ENCODE measurements at places on chromosomes 7 and 10. TPM values are rescaled to one million over a fixed set of nuclear protein-coding genes. Genes with fewer than 3 reads are reported as not detected.

ATP6V0A4 gene
- total RNA-seq, result 1.6 TPM

ODAD2 gene
- 0.16 TPM for total RNA-seq

GBX1 gene
- total RNA-seq, result not detected

ACTR3C gene
- 6.1 TPM for total RNA-seq

MMD2 gene
- total RNA-seq, result not detected

BEND7 gene
- 0.56 TPM for total RNA-seq

KIN gene
- 8.3 TPM for total RNA-seq

PCDH15 gene
- not detected for total RNA-seq

CUZD1 gene
- total RNA-seq, result 0.24 TPM

RAMP3 gene
- 7.8 TPM for total RNA-seq

CLEC2L gene
- not detected for total RNA-seq

RARRES2 gene
- 7.5 TPM for total RNA-seq

ORC5 gene
- 15.9 TPM for total RNA-seq

STEAP4 gene
- 23.6 TPM for total RNA-seq

NUTM2B gene
- 0.24 TPM for total RNA-seq

OR13A1 gene
- total RNA-seq, result 0.32 TPM

ASAH2 gene
- total RNA-seq, result 3.1 TPM

DGKI gene
- total RNA-seq, result 0.20 TPM

PIP gene
- total RNA-seq, result 0.56 TPM

CHCHD3 gene
- total RNA-seq, result 33.1 TPM

UCMA gene
- not detected for total RNA-seq

TMEM196 gene
- total RNA-seq, result not detected

ADARB2 gene
- 0.20 TPM for total RNA-seq

OIT3 gene
- total RNA-seq, result not detected

FAM25G gene
- total RNA-seq, result 3.4 TPM

SYNPO2L gene
- total RNA-seq, result 0.84 TPM

CHST12 gene
- 4.1 TPM for total RNA-seq

PCLO gene
- total RNA-seq, result 4.4 TPM

Measured in esophagus mucosa (tissue), 1 donor.